ENCODE measurements at places on chromosomes 13 and 19.

DNA sequence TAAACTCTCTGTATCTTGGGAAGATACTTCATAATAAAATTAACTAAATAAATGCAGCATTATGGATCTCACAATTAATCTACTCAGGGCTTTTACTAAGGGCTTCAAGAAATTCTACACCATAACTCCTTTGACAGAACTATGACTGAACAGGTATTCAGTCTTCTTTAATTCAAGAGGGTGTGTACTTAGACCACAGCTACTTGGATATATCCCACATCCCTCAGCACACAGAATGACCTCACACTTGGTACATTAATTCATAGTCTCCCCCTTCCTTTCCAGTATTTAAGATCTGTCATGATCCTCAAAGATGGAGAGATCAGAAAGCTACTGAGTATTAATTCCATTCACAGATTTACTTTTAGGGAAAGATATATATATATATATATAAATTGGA, 11.6 kb downstream of the DIAPH3 start:
- no peak for DNase-seq

DNA sequence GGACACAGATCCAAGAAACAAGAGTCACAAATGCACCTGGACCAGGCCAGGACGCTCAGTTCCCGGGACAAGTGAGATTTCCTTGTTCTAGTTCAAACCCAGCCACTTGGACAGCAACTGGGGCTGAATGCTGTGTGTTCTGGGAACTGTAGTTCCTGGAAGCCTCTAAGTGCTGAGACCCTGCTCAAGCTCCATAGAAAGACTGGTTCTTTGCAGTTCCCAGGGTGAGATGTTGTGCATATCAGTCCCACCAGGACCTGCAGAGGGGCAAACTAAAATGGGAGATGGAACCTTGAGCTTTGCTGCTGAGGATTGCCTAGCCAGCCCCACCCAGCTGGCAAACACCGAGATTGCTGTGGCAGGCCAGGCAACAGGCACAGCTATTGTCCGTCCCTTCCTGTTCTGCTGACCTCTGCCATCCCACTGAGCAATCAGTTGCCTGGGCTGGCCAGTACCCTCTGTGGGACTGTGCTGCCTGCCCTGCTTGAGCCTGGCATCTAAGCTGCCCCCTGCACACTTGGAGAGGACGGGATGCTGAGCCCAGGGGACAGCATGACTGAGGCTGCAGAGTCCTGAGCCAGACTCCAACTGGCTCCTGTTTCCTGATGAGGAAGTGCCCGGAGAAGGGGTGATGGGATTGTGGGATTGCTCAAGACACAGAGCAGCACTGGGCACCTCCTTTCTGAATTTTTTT, 1.4 kb upstream of the GIPC1 start:
- DNase-seq, result peak; percentile 44

DNA sequence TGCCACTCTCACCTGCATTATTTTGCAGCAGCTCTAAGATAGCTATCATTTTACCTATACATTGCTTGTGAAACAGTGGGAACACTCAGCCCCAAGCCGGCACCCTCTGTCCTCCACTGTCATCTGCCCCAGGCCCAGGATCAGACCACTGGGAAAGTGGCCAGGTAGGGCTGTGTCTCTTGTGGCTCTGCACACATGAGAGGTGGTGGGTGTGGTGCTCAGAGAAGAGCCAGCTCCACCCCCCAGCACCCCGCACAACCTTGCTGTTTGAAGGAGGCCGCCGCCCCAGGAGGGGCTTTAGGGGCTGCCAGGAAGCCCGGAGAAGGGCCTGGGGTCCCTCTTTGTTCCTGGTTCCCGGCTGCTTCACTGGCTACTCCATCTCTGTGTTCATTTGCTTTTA, 26.6 kb downstream of the PPP1R37 start:
- DNase-seq, result no peak

DNA sequence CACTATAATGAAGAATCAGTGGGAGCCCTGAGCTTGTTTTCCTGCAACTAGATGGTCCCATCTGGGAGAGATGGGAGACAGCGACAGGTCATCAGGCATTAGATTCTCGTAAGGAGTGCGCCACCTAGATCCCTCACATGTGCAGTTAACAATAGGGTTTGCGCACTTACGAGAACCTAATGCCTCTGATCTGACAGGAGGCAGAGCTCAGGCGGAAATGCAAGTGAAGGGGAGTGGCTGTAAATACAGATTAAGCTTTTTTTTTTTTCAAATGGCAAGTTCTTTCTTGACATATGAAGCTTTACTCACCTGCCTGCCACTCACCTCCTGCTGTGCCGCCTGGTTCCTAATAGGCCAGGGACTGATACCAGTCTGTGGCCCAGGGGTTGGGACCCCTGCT, 14.4 kb downstream of the CDC16 start:
- DNase-seq, result no peak

DNA sequence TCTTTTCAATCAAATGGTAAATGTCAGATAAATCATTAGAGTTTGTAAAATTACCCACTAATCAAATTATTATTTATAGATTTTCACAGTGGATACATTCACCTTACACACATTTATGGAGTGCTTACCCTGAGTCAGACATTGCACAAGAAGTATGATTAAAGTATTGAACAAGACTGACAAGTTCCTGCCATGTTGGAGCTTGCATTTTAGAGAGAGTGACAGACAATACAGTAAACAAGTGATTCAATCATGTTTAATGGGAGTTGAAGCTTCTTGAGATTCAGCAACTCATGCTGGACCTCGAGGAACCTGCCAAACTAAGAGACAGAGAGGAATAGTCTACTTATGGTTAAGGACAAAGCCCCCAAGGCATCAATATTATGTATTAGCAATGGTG, 487.8 kb downstream of the PCDH17 start:
- DNase-seq, result no peak

DNA sequence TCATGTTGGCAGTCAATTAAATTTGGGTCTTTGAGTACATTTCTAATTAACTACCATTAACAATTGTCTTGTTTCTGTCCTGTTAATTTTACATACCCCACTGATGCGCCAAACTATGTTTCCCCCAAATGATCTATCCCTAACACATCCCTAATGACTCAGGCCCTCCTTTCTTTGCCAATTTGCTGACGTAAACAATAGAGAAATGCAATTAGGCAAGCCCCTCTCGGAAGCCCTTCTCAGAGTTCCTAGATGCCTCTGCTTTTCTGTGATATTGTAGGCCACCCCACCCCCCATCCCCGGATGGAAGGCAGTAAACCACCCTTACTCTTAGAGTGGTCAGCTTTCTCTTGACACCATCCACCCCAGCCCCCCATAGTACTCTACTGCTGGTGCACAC, 74.2 kb downstream of the FLT1 start:
- DNase-seq, result no peak

GRCh38 chr13:29170436-29171082, 350.4 kb downstream of the MTUS2 start:
- DNase-seq, result no peak

DNA sequence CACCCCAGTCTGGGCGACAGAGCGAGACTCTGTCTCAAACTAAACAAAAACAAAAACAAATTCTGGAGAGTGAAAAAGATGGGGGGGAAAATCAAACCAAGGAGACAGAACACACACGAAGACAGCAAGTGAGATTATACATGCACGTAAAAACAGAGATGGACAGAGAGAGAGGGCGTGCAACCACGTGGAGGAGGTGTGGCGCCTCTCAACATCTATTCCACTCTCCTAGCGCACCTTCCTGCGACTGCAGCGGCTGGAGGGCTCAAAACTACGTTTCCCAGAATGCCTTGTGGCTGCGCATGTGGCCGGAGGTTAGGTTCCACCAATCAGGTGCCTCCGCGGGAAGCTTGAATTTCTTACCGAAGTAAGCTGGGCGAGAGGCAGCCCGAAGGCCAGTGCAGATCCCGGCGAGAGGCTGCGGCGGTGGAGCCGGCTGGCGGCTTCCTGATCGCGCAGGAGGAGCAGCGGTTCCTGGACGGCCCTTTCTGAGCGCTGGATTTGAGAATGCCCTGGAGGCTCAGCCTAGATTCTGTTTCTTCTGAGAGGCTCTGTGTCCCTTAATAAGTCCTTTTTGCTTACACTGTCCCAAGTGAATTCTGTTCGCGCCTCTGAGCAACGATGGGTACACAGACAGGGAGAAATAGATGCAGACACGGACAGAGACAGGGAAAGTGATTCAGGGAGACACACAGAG, 13.1 kb upstream of the NANOS2 start:
- DNase-seq, result peak; percentile 90

GRCh38 chr19:45122832-45123231, 29.9 kb downstream of the PPP1R37 start:
- DNase-seq, result no peak

DNA sequence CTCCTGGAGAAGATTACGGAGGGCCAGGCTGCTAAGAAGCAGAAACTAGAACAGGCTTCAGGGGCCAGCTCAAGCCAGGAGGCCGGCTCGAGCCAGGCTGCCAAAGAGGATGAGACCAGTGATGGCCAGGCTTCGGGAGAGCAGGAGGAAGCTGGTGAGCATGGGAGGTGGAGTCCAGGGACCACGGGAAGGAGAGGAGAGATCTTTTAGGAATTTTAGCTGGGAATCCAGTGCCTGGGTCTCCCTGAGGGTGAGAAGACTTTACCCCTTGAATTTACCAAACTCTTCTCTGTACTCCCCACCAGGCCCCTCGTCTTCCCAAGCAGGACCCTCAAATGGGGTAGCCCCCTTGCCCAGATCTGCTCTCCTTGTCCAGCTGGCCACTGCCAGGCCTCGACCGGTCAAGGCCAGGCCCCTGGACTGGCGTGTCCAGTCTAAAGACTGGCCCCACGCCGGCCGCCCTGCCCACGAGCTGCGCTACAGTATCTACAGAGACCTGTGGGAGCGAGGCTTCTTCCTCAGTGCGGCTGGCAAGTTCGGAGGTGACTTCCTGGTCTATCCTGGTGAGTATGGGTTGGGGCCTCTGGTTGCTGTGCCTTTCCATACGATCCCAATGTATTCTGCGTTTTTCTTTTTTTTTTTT, 824 bp downstream of the TSEN34 start:
- no peak for DNase-seq
